Fibroblast of villous mesenchyme (primary cell): ENCODE measurements at places on chromosomes 4 and X.

- DNase-seq = no peak
Observed at GRCh38 chr4:63036159-63036866, 1372.9 kb downstream of the TECRL start.

DNA sequence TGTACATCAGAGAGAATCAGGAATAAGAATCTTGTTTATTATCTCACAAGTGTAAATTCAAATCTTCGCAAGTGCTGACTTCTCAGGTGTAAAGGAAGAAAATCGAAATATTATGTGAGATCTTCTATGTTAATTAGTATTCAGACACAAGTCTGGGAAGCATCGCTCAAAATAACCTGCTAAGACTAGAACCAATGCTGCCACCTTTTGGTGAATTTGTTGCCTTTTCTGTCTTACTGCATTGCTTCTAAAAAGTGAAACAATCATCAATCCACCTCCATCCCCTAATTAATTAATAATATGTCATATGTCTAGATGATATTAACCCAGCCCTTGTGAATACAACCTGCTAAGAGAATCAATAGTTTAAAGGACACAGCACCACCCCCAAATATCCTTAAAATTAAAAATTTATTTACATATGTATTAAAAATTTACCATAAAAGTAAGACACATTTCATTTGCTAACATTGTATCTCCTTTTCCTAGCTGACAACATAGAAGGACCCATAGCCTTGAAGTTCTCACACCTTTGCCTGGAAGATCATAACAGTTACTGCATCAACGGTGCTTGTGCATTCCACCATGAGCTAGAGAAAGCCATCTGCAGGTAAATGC, 3.5 kb downstream of the EPGN start:
- peak; percentile 73 for DNase-seq

GRCh38 chr4:2442175-2442993, 23.6 kb downstream of the CFAP99 start:
- no peak for DNase-seq

GRCh38 chr4:132691668-132692067, 457.4 kb upstream of the PCDH10 start:
- no peak for DNase-seq

- DNase-seq = peak; percentile 6
Observed at GRCh38 chr4:162959046-162959445, 207.6 kb downstream of the NAF1 start.

GRCh38 chrX:11619441-11619840, 46.3 kb downstream of the ARHGAP6 start:
- DNase-seq = no peak

GRCh38 chr4:162450531-162451035, 286.8 kb upstream of the FSTL5 start:
- no peak for DNase-seq
